ENCODE measurements at places on chromosomes 6 and 20.
A peak's percentile ranks its signal among the peaks of the same experiment; 100 is the strongest.

DNA sequence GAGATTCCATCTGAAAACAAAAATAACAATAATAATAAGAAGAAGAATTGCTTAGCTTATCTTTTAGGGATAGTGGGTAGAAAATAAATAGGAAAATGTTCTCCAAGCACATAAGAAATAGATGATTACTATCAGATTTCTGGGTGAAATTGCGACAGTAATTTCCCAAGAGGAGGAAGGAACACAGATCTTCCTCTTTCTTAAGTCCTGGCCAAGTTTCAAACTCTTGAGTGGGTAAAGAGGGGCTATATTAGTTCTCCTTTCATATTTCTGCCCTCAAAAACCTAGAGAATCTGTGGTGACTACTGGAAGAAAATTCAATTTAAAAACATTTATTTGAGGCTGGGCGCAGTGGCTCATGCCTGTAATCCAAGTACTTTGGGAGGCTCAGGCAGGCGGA, 63.7 kb downstream of the PHACTR2 start:
- DNase-seq, result no peak

DNA sequence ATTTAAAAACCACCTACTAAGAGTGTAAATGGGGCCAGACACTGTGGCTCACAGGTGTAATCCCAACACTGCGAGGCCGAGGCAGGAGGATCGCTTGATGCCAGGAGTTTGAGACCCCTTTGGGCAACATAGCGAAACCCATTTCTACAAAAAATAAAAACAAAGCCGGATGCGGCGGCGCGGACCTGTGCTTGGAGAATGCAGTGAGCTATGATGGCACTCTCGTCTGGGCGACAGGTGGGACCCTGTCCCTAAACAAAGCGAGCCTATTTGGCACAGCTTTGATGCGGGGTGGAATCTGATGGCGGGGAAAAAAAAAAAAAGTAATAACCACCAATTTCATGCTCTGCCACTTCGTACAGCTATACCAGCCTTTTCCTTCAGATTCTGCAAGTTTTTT, 1.1 kb downstream of the TCP1 start:
- no peak for DNase-seq

- DNase-seq, result no peak
These were observed 28.7 kb upstream of the PI16 start for GRCh38 chr6:36925809-36926208.

DNA sequence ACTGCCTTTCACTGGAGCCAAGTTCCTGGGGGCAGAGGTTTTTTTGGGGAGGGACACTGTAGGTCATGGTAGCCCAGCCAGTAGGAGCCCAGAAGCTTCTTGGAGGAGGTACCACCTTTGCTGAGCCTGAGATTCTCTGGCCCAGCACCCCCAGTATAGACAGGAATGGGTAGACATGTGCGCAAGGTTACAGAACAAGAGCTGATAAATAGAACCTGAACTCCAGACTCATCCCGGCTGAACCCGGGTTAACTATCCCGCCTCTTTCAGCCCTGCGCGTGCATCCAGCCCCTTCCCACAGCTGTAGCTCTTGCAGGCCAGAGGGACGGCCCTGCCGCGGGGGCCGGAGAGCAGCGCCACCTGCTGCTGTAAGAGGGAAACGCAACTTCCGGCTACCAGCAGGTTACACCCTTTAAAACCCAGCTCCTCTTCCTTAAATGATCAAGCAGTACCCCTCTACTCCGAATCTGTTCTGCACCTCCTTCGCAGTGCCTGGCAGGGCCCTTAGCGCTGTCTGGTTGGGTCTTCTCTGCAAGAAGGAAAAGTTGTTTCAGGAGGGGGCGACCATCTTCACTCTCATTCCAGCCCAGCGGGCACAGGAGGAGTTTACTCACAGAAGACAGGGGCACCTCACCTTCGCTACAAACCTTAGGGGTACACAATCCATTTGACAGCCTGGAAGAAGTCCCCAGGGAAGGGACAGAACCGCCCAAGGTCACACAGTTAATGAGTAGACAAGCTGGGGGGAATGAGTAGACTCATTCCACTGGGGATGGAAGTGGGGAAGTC, 7.5 kb downstream of the SRXN1 start:
- peak; percentile 85 for DNase-seq

GRCh38 chr6:144582939-144583613, 297.9 kb downstream of the UTRN start:
- DNase-seq, result no peak

- no peak for DNase-seq
These were observed 180.9 kb downstream of the SAMD5 start for GRCh38 chr6:147689398-147689797.

- DNase-seq, result no peak
These were observed 406.1 kb downstream of the MAFB start for GRCh38 chr20:40282941-40283340.

DNA sequence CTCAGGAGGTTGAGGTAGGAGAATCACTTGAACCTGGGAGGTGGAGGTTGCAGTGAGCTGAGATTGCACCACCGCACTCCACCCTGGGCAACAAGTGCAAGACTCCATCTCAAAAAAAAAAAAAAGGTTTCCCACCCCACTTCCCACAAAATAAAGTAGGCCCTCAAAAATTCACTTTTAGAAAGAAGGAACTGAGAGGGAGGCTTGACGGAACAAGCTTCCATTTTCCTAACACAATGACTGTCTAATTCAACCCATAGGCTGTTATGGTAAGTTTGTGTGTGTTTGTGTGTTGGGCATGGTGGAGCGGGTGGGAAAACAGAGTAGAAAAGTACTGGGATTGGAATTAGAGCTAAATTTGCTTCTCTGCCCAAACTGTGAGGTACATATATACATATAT, 98.4 kb upstream of the MAN1A1 start:
- DNase-seq, result no peak

GRCh38 chr6:165451838-165452237, 142.4 kb upstream of the C6orf118 start:
- DNase-seq, result no peak

DNA sequence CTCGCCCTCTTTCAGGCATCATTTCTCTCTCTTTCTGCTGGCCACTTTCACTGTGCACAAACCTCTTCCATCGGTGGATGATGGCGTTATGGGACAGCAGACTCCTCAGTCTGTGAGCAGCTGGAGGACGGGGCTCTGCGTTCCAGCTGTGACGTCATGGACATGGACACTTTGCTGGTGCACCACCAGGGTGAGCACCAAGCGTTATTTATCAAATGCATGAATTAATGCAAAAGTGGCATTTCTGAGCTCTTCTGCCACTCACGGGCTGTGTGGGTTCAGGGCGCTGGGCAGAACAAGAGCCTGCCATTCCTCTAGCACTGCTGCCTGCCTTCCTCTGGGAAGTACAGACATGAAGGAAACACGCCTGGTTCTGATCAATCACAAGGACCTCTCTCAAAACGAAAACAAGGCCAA, 82.9 kb upstream of the MPC1 start:
- peak; percentile 5 for DNase-seq

DNA sequence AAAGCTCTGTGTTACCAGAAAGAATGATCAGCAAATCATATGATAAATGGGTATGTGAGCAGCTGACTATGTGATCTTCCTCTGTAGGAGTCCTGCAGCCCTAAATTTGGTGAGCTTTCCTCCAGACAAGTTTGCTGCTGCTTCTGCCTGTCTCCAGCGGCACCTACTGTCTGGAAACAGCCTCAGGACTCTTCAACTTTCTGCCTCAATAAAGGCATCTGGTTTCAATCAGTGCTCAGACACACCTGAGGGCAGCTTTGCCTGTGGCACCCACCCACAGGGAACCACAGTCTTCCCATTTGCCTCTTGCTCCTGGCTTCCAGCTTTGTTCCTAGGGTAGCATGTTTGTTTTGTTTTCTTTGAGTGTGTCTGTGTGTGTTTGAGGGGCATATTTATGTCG, 727.9 kb upstream of the MAN1A1 start:
- no peak for DNase-seq

GRCh38 chr20:62111148-62111547, 11.1 kb upstream of the LSM14B start:
- DNase-seq, result no peak

DNA sequence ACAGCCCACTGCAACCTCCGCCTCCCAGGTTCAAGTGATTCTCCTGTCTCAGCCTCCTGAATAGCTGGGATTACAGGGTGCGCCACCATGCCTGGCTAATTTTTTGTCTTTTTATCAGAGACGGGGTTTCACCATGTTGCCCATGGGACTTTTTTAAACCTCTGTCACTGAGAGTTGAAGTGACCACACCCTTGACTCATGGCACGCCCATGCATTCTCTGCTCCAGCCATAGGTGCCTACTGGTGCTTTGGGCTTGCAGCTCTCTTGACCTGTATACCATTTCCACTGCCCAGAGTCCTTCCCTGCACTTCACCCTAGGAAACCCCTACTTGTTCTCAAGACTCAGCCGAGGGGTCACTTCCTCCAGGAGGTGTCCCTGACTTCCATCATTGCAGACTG, 2.4 kb upstream of the SCRT2 start:
- DNase-seq, result no peak

DNA sequence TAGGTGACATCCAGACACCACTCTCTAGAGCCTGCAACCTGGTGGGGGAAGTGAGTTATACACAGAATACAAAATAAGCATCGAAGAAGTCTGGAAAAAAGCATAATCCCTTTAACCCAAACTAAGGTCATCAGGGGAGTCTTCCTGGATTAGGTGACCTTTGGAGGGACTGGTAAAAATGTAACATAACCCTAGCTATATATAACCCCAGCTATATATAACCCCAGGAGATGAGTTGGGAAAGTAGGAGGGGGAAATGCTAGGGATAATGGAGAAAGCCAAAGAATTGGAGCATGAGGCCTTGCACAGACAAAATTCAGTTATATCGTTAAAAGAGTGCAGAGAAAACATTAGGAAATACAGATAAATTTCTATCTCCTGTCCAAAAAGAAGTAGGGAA, 164.8 kb downstream of the QRSL1 start:
- no peak for DNase-seq

DNA sequence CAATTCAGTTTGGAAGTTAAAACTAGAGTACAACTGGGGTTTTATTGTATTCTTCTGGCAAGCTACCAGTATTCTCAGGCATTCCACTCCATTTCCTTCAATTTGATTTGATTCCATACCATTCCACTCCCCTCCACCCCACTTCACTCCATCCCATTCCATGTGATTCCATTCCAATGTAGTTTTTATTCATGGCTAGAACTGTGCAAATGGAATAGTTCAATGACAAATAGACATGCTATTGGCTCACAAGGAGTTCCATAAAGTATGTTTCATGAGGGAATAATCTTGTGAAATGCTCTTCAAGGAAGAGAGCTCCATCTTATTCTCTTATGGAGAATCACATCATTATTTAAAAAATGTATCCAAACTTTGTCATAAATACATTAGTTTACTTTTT, 285.0 kb upstream of the BMP2 start:
- no peak for DNase-seq

- no peak for DNase-seq
These were observed 89.5 kb downstream of the SLX4IP start for GRCh38 chr20:10524643-10525042.

GRCh38 chr6:113901482-113901881, 44.3 kb downstream of the MARCKS start:
- DNase-seq, result no peak

GRCh38 chr6:168247443-168248147, 72.0 kb downstream of the DACT2 start:
- no peak for DNase-seq

DNA sequence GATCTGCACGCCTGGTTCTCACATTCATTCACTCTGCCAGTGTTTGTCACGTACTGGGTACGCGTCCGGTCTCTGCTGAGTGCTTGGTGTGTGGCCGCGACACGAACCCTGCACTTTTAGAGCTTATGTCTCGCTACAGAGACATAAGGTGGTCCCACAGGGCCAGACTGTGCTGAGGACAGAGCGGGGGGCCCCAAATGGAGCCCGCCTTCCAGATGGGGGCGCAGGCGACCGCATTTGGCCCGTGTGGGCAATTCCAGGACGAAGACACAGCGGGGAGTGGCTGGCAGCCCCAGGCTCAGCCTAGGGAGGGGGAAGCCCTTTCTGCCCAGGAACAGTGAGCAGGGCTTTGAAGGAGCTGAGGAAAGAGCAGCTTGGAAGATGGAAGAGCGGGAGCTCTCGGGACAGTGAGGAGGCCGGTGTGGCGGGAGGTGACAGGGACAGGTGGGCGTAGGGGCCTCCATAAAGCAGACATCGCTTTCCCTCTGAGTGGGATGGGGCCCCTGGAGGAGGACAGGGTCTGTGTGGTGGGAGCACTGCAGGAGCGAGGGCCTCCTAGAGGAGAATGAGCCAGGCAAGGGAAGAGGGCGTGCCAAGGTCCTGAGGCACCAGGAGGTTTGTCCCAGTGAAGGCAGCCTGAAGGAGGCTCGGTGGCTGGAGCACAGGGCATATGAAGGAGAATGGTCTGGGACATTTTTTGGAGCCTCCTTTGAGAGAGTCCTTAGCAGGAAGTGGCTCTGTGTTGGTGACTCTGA, 7.8 kb upstream of the MTG2 start:
- no peak for DNase-seq

GRCh38 chr20:44069203-44070011, 117.6 kb downstream of the JPH2 start:
- DNase-seq, result no peak

- no peak for DNase-seq
These were observed 26.5 kb upstream of the PLEKHG1 start for GRCh38 chr6:150573041-150573681.

GRCh38 chr20:44106615-44107014, 80.4 kb downstream of the JPH2 start:
- DNase-seq, result no peak

- DNase-seq, result no peak
These were observed 38.6 kb upstream of the SENP6 start for GRCh38 chr6:75563032-75563431.

- DNase-seq, result no peak
These were observed 38.7 kb downstream of the KAT14 start for GRCh38 chr20:18176318-18176785.

DNA sequence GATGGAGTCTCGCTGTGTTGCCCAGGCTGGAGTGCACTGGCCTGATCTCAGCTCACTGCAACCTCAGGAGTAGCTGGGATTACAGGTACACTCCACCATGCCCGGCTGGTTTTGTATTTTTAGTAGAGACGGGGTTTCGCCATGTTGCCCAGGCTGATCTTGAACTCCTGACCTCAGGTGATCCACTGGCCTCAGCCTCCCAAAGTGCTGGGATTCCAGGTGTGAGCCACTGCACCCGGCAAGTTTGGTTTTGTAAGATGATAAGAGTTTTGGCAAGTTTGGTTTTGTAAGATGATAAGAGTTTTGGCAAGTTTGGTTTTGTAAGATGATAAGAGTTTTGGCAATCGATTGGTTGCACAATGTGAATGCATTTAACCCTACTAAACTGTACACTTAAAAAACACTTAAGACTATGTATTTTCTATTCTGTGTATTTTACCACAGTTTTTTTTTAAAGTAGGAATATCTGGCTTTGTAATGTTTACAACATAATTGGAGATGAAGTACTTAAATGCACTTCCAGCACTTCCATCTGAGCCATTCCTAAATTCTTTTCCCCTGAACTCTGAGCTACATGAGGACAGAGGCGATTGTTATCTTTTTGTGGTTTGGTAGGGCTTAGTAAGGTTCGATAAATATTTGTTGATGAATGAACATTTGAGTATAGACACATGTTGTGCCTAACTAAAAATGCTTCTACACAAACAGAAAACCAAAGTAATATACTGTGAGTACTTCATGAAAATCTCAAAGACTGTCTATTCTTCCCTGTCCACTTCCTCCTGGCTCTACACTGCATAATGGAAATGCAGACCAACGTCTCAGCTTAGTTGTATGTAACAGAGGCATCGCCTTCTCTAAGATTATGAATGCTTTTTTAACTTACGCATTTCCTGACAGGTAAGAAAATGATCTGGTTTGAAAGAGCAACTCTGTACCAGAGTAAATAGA, 18.8 kb downstream of the SAMHD1 start:
- DNase-seq, result no peak

All from HTR-8/SVneo (cell line).